ENCODE measurements at places on chromosomes 12 and 14. TPM values are rescaled to one million over a fixed set of nuclear protein-coding genes. Genes with fewer than 3 reads are reported as not detected.
A peak's percentile ranks its signal among the peaks of the same experiment; 100 is the strongest.

Gene SNX6
- 55.5 TPM for total RNA-seq

GRCh38 chr12:62166525-62166924, 93.7 kb upstream of the USP15 start:
- DNase-seq, result no peak

GRCh38 chr12:54262403-54262925, 17.5 kb downstream of the CBX5 start:
- no peak for DNase-seq

GRCh38 chr14:84492685-84493084, 1037.3 kb upstream of the FLRT2 start:
- DNase-seq, result no peak

Gene MYH7
- 1.2 TPM for total RNA-seq

Gene SLC35E3
- total RNA-seq, result 28.5 TPM

DNA sequence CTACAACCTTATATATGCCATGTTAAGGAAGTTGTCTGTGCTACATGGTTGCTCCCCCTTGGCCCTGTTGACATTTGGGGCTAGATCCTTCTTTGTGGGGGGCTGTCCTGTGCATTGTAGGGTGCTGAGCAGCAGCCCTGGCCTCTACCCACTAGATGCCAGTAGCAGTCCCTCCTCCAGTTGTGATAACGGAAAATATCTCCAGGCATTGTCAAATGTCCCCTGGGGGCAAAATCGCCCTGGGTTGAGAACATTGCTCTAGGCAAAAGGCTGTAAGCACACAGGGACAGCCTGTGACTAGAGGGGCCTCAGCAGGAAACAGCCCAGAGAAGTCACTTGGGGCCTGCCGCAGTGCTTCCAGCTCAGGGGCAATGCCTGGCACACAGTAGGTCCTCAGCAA, 1100.3 kb downstream of the BCL11B start:
- DNase-seq, result no peak

Gene FLRT2
- 142 TPM for total RNA-seq

GRCh38 chr12:109563291-109564284, 9.7 kb downstream of the MMAB start:
- DNase-seq, result no peak

Gene PLEKHG3
- 39.5 TPM for total RNA-seq

- DNase-seq, result no peak
Measured at GRCh38 chr12:22014783-22015144, 31.3 kb upstream of the CMAS start.

- DNase-seq, result no peak
Measured at GRCh38 chr12:132710043-132710404, 618 bp upstream of the PGAM5 start.

DNA sequence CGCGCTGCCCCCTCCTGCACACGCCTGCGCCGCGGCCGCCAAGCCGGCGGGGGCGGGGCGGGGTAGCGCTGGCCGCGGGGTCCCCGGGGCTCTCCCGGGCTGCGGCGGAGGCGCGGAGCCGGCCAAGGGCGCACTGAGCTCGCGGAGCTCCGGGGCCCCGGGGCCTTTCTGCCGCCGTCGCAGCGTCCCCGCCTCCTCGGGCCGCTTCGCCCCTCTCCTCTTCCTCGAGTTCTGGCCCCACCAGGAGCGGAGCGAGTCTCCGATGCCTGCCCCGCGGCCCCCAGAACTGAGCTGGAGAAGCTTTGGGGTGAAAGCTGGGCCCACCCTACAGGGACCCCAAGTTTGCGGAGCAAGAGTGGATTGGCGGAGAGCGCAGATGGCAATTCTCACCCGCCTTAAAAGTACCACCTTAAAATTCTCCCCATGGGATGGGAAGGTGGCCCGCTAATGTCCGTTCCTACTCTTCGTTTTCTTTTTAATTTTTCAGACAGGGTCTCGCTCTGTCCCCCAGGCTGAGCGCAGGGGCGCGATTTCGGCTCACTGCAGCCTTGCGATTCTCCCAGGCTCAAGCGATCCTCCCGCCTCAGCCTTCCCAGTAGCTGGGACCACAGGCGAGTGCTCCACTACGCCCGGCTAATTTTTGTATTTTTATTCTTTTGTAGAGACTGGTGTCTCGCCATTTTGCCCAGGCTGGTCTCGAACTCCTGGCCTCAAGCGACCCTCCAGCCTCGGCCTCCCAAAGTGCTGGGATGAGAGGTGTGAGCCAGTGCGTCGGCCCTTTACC, 129.6 kb downstream of the NDUFA12 start:
- no peak for DNase-seq

Gene GPRC5D
- total RNA-seq, result not detected

DNA sequence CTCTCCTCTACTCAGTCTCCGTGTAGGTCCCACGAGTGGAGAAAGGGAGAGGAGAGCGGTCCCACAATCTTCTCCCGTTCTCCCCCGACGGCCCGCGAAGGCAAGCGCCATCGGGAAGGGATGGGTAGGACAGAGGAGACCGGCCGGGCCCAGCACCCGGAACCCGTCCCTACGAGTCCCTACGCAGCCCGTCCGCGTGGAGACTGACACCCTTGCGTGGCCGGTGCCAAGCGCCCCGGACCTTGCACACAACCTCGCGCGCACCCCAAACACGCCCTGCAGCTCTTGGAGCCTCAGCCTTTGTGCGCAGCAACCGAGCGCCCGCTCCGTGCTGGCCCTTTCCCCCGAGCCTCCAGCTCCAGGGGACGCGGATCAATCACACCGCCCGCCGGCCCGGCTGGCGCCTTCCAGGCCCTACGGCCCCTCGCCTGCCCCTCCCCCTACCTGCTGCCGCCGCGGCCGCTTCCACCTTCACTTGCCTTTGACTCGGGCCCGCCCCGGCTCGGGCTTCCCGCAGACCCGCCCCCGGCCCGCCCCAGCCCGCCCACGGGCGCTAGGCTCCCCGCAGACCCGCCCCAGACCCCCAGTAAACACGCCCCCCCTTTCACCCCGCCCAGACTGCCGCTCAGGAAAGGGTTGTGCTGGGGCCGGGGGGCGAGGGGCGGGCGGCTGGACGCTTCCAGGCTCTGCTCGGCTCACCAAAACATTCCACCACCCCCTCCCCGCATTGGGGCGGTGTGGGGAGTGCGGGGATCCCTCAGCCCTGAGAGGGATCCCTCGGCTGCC, at the start of gene NDRG2:
Gene NDRG2 (minus strand): TSS at position 477 of the 786 bp plus-strand sequence. CDS start 1,746 bp downstream, outside the sequence.
- DNase-seq, result peak; percentile 68

GRCh38 chr12:46675736-46676135, 150.1 kb downstream of the SLC38A4 start:
- no peak for DNase-seq

DNA sequence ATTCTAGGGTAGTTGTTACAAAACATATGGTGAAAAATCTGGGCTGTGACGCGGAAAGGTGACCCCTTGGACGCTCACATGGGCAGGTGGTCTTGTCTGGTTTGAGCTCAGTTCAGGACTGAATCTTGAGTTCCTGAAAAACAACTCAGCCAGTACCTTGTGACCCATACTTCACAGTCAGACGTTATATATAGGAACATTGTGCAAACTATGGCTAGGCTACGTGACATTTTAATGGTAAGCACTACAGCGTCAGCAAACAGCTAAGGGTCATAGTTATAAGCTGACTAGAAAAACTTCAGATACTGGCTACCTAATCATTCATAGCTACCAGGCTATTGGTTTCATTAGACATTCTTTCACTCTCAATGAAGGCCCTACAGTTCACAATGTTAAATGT, 14.8 kb upstream of the EDDM3A start:
- no peak for DNase-seq

DNA sequence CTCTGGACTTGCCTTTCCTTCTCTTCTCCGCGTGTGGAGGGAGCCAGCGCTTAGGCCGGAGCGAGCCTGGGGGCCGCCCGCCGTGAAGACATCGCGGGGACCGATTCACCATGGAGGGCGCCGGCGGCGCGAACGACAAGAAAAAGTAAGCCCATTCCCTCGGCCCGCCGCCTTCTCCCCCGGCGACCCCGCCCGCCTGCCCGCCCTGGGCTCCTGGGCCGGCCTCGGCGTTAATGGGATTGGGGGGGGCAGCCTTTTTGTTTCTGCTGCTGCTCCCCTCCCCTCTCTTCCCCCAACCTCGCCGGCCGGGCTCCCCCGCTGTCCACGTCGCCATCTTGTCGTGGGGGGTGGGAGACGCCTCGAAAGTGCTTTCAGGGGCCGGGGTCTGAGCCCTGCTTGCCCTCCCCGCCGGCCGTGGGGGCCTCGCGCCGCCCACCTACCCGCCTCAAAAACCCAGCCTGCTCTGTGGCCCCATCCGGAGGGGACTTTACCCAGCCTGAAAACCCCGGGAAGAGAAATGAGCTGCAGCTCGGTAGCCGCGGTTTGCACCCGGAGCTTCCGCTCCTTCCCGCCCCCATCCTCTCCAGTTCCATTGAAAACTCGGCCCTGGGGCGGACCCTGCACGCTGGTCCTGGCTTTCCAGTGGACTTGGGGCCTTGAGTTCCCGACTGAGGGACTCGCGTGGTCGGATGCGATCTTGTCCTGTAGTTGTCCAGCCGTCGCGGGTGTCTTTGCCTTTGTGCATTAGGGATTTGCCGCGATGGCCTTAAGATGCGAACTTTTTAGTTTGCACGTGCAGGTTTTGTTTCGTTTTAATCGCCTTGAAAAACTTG, 598 bp downstream of the HIF1A start:
- DNase-seq, result peak; percentile 29

- DNase-seq, result no peak
Measured at GRCh38 chr12:51951843-51952722, 584 bp downstream of the ACVR1B start.

Gene RAD9B
- 1.2 TPM for total RNA-seq

DNA sequence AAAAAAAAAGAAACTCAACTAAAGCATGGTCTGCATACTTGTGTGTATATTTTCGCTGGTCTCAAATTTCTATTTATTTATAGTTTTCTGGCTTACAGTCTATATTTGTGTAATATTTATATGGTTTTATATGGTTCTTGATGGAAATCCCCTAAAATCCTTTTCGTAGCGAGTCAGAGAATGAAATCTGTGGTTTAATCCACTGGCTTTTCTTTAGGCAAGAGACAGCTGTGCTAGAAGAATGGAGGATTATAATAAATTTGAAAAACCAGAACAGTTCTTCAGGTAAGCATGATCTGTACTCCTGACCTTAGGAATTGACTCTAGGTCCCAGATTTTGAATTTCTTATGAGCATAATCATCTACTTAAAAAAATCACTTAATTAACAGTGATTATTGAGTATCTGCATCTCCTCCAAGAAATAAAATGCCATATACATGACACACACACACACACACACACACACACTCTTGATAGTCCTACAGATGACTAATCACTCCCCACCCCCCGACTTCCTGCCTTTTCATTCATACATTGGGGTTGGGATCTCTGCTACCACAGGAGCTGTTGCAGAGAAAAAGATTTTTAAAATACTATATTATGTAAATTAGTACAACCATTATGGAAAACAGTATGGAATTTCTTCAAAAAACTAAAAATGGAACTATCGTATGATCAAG, 113.4 kb downstream of the CRADD start:
- no peak for DNase-seq

Gene DNM1L
- total RNA-seq, result 159 TPM

GRCh38 chr12:9363145-9363544, 154.9 kb upstream of the PZP start:
- DNase-seq, result no peak

- no peak for DNase-seq
Measured at GRCh38 chr14:102317564-102318248, 1.8 kb upstream of the ZNF839 start.

Gene FSCB
- 0.67 TPM for total RNA-seq

- DNase-seq, result no peak
Measured at GRCh38 chr12:91311081-91311480, 128.5 kb upstream of the DCN start.

GRCh38 chr12:58888131-58888783, 32.0 kb downstream of the LRIG3 start:
- DNase-seq, result peak; percentile 66

Gene CLEC4E
- 4.1 TPM for total RNA-seq

GRCh38 chr12:78210894-78211302, 380.2 kb downstream of the NAV3 start:
- no peak for DNase-seq

- DNase-seq, result no peak
Measured at GRCh38 chr12:110669193-110669502, 19.8 kb downstream of the HVCN1 start.

- no peak for DNase-seq
Measured at GRCh38 chr12:96424601-96425000, 24.4 kb upstream of the CDK17 start.

DNA sequence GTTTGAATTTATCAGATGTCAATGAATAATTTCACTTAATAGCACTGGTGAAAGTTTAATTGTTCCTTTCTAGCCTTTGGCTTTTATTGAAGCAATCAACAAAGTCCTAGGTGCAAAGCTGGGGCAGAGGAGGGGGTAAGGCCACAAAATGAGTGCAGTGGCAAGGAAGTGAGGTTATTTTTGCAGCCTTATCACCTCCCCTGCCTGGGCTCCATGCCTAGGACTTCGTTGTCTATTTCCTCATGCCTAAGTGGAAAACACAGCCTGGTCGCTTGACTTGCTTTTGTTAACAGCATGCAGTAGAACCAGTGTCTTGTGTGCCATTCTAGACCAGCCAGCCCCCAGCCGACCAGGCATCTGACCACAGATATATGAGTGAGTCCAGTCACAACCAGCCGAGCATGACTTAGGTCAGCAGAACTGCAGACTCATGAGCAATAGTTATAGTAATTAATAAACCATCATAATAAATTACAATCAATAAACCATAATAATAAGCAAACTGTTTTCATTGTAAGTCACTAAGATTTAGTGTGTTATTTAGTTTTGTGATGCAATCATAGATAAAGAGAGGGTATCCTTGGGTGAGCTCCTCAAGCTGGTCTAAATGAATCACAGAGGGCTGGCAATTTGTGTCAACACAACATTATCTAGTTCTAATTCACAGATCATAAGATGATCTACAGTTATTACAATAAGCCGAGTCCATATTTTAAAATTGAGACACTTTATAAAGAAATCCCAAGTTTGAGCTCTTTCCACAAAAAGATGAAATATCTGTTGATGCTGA, 156.8 kb downstream of the GLT1D1 start:
- no peak for DNase-seq

- DNase-seq, result no peak
Measured at GRCh38 chr12:128474916-128475315, 207.9 kb downstream of the TMEM132C start.

DNA sequence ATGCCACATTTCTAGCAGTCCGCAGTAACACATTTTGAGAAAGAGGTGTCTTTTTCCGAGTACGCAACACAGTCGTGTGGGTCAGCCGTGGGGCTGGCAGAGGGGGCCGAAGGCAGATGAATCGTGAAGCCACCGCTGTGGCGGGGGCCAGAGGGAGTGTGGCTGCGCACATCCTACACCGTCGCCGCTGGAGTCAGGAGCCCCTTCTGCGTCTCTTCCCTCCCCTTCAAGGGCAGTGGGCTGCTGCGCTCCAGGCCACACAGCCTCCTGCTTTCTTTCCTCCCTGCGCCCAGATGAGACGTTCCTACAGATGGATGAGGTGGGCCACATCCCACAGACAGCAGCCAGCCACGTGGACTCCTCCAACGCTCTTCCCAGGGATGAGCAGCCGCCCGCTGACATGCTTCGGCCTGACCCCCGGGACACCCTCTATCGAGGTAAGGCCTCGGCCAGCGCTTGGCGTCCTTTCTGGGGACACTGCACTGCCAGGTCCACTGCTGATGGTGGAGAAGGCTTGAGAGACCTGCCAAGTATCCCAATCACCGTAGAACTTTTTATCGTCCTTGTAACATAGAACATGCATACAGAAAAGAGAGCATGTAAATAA, 89.8 kb downstream of the B4GALNT3 start:
- DNase-seq, result no peak

Measured in dorsolateral prefrontal cortex (tissue), 122 donors.